ENCODE measurements at places on chromosomes 12 and 14.

DNA sequence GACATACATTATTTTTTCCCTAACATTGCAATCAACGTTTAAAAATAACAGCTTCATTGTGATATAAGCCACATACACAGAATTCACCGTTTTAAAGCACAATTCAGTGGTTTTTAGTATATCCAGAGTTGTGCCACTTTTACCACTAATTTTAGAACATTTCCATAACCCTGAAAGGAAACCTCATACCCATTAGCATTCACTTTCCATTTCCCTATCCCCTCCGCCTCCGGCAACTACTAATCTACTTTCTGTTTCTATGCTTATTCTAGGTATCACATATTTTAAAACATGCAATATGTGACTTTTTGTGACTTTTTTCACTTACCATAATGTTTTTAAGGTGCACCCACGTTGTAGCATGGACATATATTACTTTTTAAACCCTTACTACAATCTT, 55.6 kb upstream of the ISM2 start:
- DNase-seq = no peak

GRCh38 chr14:30921305-30921704, 46.9 kb downstream of the COCH start:
- no peak for DNase-seq

DNA sequence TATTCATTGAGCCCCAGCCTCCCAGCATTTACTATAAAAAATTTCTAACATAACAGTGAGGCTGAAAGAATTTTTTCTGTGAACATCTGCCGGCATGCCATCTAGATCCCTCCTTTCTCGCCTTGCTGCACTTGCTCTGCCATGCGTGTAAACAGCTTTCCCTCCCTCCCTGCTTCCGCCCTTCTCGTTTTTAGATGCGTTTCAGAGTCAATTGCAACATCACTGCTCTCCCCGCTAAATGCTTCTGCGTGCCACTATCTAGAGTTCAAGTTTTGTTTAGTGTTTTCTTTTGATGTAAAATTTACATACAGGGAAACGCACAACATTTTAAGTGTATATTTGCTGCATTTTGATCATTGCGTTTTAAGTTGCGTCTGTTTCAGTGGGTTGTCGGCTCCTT, 83.6 kb downstream of the CCDC92 start:
- DNase-seq = no peak

DNA sequence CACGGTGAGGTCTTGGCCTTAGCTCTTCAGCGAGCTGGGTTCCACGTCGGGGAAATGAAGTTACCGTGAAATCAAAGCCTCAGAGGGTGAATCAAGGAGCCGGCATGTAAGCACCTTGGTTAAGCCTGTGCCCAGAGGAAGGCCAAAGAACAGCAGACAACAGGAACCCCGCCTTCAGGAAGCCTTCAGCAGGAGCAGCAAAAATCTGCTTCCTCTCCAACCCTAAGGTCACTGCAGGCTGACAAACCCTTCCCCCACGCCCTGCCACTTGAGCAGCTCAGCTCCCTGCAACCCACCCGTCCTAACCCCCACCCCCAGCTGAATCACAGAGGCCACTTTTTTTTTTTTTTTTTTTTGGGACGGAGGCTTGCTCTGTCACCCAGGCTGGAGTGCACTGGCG, 72.9 kb upstream of the LTA4H start:
- no peak for DNase-seq

DNA sequence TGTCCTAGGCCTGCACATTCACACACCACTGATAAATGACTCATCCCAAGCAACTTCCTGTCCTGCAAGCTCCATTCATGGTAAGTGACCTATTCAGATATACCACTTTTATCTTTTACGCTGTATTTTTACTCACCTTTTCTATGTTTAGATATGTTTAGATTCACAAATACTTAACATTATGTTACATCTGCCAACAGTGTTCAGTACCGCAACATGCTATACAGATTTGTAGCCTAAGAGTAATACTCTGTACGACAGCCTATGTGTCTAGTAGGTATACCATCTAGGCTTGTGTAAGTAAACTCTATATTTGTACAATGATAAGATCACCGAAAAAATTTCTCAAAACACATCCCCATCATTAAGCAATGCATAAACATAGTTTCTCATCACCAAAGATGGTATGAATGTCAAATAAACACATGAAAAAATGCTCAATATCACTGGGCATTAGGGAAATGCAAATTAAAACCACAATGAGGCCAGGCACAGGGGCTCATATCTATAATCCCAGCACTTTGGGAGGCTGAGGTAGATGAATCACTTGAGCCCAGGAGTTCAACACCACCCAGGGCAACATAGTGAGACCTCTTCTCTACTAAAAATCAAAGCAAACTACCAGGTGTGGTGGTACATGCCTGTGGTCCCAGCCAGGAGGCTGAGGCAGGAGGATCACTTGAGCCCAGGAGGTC, 20.7 kb downstream of the ATXN2 start:
- DNase-seq = no peak

Data from neural progenitor cell (in vitro differentiated cells).